Neural progenitor cell (in vitro differentiated cells): ENCODE measurements at places on chromosomes 12 and 14.

GRCh38 chr14:72663076-72663487 lies 230.8 kb downstream of the DPF3 start:
- no peak for DNase-seq

GRCh38 chr14:63650256-63650952 lies 8.7 kb upstream of the WDR89 start:
- no peak for DNase-seq

- DNase-seq = no peak
Measured at GRCh38 chr12:52083638-52083996, 4.1 kb downstream of the SMIM41 start.

DNA sequence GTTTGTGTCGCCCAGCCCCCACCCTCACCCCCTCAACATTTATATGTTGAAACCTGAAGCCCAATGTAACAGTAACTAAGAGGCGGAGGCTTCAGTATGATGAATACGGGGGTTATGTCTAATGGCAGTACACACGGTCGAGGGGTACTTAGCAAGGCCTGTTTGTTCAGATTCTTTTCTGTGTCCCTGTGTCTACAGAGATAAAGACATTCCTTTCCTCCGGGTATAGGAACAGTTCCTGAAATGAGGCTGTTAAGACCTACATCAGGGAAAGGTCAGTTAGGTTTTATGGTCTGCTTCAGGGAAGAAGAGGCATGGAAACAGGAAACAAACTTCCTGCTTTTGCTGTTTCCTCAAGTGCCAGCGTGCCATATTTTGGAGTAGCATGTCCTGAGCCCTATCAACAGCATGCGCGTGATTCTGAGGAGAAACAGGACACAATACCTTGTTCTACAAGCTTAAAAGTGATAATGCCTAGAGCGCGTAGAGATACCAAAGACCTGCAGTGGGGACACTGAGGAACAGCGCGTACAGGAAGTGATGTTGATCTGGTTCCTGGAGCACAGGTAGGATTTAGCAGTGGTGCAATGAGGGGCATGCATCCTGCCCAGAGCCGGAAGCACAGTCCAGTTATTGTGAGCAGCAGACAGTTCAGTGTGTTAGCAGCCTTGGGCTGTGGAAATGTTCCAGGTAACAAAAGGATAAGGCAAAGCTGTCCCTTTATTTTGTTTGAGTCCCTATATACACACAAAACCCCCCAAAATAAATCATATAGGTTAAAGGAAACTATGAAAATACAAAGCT lies 47.2 kb downstream of the FGD4 start:
- DNase-seq = peak; percentile 31

DNA sequence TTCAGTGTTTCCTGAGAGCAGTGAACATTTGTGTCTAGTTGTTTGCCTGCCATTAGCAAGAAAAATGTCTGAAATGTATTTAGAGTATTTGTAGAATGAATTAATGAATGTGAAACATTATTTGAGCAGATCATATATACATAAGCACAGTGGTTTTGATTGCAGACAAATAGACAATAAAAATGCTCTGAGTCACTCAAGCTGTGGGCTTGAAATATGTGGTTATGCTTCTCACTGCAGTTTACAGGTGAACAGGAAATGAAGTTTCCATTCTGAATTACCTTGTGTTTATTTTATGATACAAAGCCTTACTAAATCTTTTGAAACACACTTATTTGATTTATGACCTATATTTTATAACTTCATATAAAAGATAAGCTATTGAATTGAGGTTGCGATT lies 827.7 kb downstream of the TMTC2 start:
- DNase-seq = no peak

DNA sequence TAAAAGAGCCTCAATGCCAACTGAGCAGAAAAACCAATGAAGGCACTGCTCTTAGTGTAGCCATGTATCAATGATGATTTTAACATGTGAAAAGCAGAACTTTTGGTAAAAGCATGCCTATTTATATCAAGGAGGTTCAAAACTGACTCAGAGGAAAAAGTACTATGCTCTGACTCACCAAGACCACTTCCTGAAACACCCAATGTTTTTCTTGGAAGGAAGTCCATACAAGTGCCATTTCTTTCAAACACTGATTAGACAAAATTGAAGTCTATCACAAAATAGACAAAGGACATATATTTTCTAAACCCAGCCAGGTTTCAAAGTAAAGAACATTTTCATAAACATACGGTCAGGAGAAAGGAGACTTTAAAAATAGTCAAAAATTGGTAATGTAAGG lies 88.6 kb downstream of the EPS8 start:
- no peak for DNase-seq

DNA sequence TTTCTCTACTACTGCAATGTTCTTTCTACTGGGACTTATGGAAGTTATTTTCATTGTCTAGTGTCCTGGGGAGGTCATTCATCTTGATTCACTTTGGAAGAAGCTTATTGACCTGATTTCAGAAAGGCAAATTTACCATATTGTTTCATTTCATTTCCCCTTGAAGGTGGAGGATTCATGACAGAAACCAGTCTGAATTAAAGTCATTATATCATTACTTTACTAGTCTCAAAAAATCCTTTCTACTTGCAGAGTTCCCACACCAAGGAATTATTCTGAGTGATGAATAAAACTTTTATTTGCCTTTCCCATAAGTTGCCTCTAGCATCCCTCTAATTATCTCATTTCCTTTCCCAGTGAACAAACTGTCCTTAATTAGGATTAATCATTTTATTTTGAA lies 163.8 kb downstream of the RASSF9 start:
- DNase-seq = no peak

GRCh38 chr14:100078997-100079725 lies 13.9 kb downstream of the EVL start:
- DNase-seq = peak; percentile 42

DNA sequence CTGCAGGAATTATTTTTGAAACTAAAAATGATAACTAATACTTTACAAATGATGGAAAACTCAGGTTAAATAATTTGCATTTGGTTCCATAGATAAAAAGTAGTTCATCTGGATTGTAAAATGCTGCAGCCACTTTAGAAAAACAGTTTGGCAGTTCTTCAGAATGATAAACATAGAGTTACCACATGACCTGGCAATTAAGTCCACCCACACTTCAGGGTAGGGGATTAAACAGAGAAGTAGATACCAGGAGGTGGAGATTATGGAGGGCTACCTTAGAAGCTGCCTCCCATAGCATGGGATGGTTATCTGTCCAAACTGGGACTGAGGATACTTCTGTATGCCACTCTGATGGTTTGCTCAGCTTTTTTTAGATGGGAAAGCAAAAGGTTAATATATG lies 22.2 kb downstream of the ARF6 start:
- no peak for DNase-seq

GRCh38 chr12:501722-502447 lies 42.1 kb downstream of the B4GALNT3 start:
- DNase-seq = no peak

DNA sequence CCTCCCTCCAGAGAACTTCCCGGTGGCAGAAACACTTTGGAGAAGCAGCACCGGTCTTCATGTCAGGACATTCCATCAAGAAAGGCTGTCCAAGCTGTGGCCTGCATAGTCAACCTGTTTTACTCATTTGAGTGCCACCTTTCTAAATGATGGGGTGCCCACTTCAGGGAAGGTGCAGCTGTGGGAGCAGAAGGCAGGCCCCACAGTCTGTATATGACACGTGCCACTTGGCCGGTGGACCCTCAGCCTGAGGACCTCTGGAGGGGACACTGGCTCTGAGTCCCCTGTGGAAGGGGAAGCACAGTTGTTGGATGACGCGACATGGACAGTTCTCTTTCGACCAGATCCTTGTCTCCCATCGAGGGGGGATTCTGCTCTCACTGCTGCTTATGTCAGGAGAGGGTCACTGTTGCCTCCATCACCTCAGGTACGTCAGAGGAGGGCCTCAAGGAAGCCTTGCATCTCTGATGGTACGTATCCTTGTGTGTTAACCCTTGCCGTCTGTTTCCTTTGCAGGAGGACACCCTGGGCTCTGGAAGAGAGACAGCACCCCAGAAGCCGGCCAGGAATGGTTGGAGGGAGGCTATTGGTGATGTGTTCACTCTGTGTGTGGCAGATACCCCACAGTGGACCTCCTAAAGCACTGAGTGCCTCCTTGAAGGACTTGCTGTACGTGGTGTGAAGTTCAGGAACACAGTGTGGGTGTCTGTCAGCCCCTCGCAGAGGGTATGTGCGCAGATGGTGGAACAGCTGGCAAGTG lies 132.1 kb upstream of the RTL1 start:
- no peak for DNase-seq
